Activated CD4-positive, alpha-beta T cell treated with anti-CD3 and anti-CD28 coated beads, Interleukin-2, amount 50 U/mL, for 4 hours (primary cell): ENCODE measurements at places on chromosomes 7 and 10.

DNA sequence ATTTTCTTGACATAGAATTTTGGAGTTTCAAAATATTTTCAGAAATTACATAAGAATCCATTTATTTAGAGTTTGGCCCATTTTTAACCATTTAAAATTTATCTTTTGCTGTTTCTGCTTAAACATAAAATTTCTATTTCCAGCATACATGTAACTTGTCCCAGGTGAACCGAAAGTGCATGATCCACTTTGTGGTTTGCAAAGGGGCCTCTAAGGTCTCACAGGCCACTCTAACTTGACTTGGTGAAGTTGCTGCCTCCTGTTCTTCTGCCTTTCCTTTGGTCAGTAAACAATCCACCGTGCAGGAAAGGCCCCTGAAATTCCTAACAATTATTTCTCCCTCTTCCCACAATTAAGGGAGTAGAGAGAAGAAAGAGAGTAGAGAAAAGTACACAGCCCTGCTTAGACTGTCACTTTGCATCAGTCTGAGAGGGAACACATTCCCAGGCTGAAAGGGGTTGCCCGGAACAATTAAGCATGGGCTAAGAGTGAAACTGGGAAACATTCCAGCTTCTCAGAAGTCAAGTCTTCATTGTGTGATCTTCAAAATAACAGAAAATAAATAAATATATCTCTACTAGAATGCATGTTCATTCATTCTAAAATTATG is 79.5 kb upstream of the SEMA3A start:
- no peak for DNase-seq

GRCh38 chr10:15735763-15736162 is 16.0 kb upstream of the ITGA8 start:
- no peak for DNase-seq

GRCh38 chr7:64990216-64990615 is 620 bp downstream of the ZNF117 start:
- DNase-seq: no peak

GRCh38 chr7:112970771-112971170 is 115.9 kb downstream of the GPR85 start:
- no peak for DNase-seq

DNA sequence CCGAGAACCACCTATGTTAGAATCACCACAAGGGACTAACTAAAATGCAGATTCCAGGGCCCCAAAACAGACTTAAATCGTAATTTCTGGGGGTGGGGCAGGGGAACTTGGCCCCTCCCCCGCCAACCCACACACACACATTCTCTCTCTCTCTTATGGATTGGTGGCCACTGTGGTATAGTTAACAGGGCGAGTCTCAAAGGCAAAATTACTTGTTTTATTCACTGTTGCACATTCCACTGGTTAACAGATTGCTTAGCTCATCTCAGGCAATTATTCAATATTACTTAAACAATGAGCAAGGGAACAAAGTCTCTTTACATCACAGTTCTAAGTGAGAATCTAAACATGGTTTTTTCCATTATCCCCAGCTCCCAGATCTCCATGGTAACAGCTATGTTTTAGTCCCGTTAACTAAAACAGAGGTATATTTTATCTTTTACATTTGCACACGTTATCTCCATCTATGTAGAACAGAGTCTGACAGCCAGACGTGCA is 38.5 kb downstream of the IGF2BP3 start:
- no peak for DNase-seq

DNA sequence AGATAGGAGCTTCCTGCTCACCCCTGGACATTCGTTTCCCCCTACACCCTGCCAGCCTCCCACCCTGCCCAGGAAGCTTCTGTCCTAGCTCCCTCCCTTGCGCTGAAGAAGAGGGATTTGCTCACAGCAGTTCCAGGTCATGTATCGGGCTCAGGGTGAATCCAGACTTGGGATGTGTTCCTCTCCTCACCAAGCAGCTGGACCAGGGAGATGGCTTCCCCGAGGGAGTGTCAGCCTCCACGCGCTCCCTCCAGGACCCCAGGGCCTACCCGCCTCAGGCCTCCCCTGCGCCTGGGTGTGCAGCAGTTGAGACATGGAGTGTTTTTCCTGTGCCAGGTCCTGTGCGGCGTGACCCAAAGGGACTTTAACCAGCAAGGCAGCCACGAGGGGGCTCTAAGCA is 435.6 kb upstream of the FOXK1 start:
- no peak for DNase-seq

DNA sequence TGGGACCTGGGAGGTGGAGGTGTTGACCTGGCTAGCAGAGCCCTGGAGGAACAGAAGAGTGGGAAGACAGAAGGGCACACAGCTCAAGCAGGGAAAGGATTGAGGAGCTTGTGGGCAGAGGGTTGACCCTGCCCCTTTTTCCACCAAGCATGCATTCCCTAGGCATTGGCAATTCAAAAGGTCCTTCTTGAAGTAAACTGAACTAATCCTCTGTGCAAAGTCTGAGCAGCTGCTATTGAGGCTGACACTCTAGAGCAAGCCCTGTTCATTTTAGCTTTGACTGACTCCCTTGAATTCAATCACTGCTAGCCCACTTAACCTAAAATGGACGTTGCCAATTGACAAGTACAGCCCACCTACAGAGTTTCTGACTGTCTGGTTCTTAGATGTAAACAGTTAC is 116.5 kb upstream of the TNS3 start:
- DNase-seq: no peak

- no peak for DNase-seq
These were observed 58.6 kb downstream of the PDGFA start for GRCh38 chr7:461117-461452.

GRCh38 chr10:97388152-97388551 is 13.0 kb downstream of the RRP12 start:
- no peak for DNase-seq

DNA sequence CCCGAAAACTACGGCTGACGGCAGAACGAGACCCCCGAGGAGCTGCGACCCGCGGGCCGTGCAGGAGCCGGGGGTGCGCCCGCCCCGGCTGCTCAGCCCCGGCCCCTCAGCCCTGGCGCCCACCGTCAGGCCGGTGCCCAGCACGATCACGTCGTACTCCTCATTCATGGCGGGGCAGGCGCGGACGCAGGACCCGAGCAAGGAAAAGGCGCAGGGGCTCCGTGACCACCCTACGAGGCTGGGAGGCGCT is 218 bp downstream of the GDI2 start:
- no peak for DNase-seq

DNA sequence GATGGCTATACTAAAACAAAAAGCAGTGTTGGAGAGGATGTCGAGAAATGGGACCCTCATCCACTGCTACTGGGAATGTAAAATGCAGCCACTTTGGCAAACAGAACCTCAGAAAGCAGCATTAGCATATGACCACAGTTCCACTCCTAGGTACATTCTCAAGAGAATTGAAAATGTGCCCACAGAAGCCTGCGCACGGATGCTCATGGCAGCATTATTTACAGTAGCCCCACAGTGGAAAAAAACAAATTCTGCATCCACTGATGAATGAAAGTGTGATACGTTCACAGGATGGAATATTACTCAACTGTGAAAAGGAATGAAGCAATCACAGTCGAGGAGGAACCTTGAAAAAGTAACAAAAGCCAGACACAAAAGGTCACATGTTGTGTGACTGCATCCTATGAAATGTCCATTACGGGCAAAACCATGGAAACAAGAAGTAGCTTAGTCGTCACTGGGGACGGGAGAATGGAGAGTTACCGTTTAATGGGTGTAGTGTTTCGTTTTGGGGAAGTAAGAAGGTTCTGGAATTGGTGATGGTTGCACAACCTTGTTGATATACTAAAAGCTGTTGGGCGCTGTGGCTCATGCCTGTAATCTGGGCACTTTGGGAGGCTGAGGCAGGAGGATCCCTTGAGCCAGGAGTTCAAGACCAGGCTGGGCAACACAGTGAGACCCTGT is 2.5 kb upstream of the UPK3B start:
- DNase-seq: no peak

- DNase-seq: no peak
These were observed 10.1 kb downstream of the KNDC1 start for GRCh38 chr10:133170092-133170491.

GRCh38 chr7:78607099-78607498 is 808.5 kb downstream of the PHTF2 start:
- DNase-seq: no peak

DNA sequence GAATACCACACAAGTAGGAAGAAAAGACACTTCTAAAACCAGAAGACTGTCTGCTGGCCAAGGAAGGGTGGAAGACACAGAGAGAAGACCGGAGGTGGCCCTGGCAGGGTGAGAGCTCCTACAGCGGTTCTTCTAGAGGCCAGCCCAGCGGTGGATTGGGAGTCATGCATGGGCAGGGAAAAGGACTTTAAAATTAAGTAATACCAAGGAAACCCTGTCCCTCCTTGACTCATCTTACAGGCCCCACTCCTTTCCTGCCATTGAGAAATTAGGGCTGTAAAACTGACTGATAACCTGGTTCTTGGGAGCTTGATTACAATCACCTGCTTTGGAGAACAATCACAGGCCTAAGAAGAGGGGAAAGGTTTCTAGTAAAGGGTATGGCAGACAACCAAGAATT is 16.1 kb downstream of the CALML3 start:
- DNase-seq: no peak

DNA sequence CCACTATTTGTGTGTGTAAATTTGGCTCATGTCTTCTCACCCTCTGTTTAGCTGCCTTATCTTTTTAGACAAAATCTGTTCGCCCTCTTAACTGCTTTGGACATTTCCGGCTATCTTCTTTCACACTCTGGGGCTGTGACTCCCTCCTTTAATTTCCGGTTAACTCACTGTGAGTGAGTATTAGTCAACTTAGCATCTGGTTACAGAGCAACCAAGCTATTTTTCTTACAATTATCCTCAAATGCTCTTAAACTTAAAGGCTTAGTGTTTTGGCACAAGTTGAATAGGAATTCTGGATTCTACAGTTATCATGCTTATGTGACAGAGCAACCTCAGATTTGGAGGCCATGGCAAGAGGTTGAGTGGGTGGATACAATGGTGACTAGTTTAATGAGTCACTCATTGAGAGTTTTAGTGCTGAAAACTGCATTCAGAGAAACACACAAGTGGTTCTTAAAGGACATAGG is 177.6 kb upstream of the SEMA3A start:
- no peak for DNase-seq

GRCh38 chr10:88194961-88195367 is 331.5 kb downstream of the PTEN start:
- no peak for DNase-seq

GRCh38 chr10:76177936-76178335 is 746.5 kb downstream of the LRMDA start:
- no peak for DNase-seq

- no peak for DNase-seq
These were observed 23.7 kb upstream of the C10orf105 start for GRCh38 chr10:71743089-71743838.

DNA sequence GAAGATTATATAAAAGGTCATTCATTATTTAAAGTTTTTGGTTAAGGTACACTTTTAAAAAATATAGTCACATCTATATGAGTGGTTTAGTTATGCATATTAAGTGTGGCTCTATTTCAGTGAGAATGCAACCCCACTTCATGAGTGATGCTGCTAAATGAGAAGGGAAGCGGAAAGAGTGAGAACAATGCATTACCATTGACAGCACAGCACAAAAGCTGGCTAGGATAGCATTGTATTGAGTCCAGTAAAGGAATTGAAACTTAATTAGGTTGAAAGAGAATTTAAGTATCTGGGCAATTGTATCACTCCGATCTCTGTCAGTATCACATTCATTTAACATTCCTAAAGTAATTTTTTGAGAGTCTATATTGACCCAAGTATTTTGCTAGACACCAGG is 13.2 kb downstream of the POM121L12 start:
- no peak for DNase-seq

DNA sequence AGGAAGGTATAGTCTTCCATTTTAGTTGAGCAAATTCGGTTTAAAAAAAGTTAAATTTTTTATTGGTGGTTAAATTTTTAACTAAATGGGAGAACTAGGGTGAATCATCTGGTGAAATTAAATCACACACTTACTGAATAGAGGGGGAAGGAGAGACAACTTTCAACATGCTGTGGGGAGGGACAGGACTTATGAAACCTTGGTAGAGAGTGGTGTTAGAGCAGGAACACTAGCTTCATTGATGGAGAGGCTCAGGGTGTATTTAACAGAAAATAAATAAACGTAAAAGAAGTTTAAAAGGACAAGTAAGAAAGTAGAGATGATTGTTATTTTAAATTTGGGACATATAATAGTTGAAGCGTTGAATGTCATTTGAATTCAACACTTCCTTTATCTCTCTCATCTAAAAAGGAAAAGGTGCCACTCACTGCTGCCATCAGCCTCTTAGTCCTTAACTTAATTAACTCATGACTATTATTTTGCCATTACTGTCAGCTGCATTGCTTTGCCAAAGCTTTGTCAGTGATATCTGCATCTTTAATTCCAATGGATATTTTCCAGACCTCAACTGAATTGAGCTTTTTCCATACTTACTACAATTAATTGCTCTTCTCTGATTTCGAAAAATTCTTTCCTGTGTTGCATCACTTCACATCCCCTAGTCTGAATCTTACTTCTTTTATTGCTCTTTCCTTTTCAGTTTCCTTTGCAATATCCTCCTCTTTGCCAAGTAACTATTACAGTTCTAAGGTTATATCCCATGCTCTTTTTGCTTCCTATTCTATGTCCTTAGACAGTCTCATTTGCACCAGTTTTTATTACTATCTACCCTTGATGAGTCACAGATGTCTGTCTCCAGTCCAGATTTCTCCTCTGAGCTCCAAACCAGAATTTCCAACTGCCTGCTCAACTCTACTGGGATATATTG is 71.7 kb downstream of the GNAT3 start:
- DNase-seq: no peak
